ENCODE measurements at places on chromosomes 1 and 21.

GRCh38 chr1:87206044-87206831, 122.4 kb upstream of the LMO4 start:
- no peak for DNase-seq

GRCh38 chr21:31606081-31606874, 53.2 kb upstream of the SOD1 start:
- DNase-seq: no peak

- DNase-seq: no peak
Observed at GRCh38 chr1:107804741-107805140, 160.2 kb downstream of the VAV3 start.

DNA sequence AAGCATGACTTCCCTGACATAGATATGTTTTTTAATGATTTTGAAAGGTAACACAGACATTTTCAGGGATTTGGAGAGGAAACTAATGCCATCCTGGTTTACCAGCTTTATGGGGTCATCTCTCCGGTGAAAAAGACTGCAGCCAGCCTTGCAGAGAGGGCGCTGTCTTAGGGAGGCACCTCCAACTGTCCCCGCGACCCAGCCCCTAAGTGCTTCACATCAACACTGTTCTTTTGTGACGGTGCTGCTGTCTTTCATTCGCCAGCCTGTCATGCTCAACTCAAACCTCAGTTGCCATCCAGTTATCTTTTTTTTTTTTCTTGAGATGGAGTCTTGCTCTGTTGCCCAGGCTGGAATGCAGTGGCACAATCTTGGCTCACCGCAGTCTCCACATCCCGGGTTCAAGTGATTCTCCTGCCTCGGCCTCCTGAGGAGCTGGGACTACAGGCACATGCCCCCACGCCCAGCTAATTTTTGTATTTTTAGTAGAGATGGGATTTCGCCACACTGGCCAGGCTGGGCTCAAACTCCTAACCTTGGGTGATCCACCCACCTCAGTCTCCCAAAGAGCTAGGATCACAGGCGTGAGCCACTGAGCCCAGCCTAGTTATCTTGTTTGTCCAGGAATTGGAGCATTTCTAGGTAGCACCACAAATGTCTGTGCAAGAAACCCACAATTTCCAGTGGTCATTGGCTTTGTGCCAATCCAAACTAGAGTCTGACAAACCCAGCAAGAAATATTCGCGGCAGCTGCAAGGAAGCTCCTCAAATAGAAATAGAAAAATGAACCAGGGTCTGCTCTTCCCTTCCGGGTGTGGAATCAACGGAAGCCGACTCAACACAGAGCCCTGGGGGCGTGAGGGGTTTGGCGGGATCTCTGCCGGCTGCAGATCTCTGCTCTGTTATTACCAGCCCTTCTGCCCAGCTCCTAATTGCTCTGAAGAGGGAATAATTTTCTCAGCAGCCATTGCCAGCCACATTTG, 24.2 kb downstream of the PDE9A start:
- DNase-seq: no peak

DNA sequence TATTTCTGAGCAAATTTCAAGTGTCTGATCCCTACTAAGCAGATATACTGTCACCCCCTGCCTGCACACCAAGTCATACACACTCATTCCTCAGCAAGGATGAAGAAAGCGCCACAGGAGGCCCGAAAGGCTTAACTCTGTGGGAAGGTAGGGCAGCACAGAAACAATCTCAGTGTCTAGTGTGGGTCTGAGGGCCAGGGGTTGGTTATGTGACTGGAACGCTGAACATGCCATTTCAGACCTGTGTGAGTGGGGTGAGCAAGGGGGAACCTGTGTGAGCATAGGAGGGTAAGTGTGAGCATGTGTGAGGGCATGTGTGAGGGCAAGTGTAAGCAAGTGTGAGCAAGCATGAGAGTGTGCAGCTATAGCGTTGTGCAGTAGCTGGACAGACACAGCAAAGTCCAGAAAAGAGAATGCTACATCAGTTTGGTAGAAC, 6.2 kb downstream of the ITPKB start:
- DNase-seq: no peak

DNA sequence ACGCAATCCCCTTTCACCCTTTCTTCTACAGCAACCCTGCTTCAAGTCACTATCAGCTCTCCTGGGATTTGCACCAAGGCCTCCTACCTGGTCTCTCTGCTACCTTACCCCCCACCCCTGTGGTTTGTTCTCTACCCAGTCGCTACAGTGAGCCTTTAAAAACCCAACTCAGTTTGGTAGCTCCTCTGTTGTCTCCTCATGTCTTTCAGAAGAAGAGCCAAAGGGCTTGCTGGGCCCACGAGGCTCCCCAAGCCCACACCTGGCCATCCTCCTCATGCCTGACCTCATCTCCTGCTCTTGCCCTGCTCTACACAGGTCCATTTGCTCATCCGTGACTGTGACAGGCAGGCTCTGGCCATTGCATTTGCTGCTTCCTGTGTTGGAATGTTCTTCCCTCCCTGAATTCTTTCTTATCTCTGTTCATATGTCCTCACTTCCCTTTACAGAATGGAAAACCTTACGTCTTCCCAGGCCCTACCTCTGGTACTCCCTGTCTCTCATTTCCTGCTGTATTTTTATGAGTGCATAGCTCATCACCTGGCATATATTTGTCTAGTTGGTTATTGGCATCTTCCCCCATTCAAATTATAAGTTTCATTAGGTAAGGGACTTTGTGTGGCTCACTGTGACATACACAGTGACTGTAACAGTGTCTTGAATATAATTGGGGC, 3.3 kb downstream of the RGS16 start:
- no peak for DNase-seq
